ENCODE measurements at places on chromosomes 16 and 17.

GRCh38 chr16:65698791-65699321 lies 577.0 kb upstream of the CDH11 start:
- no peak for DNase-seq
- H3K36me3 ChIP-seq = no peaks in the 10 kb centered on the region
- no peaks in the 10 kb centered on the region for H3K4me1 ChIP-seq
- no peak overlapping the region for H3K27ac ChIP-seq

DNA sequence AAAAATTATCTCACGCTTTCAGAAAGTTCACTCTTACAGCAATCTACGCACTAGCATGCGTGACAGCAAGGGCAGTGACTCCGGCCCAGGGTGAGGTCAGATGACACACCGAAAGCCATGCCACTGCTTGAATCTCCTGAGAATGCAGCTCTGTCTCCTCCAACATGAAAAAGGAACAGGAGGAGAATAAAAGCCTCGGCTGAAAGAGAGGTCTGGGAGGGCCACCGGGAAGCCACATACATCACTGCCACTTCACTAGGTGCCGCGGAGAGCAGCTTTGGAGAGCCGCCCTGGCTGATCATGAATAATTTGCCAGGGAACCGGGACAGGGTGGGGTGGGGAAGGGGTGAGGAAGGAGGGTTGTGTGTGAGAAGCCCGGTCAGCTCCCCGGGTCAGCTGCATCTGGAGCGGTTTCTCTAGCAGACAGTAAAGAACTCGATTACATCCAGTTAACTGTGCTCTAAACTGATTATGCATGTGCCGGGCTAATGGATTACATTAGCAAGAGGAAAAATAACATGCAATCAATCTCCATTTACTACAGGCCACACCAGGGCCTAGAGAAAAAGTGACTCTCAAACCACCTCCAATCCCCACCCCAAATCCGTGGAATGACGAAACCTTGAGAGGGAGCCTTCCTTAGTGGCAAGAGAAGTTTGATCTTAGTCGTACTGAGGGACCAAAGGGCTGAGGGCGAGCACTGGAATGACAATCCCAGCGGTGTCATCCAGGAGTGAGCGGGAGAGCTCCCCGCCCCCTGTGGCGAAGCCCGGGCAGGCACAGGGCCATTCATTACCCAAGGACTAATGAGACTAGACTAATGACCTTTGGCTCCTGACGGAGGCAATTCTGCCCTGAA lies 100.3 kb downstream of the ZFHX3 start:
- no peaks in the 10 kb centered on the region for H3K27me3 ChIP-seq
- H3K4me1 ChIP-seq = peaks cover 6% of the 10 kb centered on the region
- no peak for DNase-seq
- peaks cover 23% of the 10 kb centered on the region for H3K36me3 ChIP-seq
- H3K4me3 ChIP-seq = no peak overlapping the region
- no peak overlapping the region for H3K27ac ChIP-seq

GRCh38 chr16:31074814-31075183 lies 577 bp downstream of the ZNF646 start:
- peaks cover 39% of the 10 kb centered on the region for H3K36me3 ChIP-seq
- H3K4me3 ChIP-seq = peak overlapping the region; percentile 91
- H3K27me3 ChIP-seq = no peaks in the 10 kb centered on the region
- no peak for DNase-seq
- peaks cover 31% of the 10 kb centered on the region for H3K4me1 ChIP-seq

DNA sequence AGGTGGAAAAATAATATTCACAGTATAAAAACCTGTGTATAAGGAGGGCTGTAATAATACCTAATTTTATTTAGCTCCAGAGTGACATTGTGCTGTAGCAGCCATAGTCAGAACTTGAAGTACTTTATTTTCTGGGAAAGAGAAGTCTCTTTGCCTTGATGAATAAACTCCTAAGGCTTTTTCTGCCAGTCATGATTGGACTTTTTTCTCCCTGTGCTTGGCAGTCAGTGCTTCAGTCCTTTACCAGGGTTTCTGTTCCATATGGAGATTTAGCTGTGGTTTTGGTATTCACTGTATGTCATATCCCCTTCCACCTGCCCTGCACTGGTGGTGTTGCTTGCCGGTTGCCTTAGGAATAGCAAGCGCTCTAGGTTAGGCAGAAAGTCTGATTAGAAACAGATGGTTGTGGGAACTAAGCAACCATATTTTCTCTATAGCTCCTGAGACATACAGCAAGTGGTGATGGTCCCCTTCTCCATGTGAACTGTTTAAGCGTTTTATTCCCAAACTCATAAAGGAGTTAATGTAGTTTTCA lies 24.7 kb downstream of the DDX42 start:
- no peak overlapping the region for H3K27ac ChIP-seq
- no peak for DNase-seq
- H3K27me3 ChIP-seq = no peaks in the 10 kb centered on the region
- no peaks in the 10 kb centered on the region for H3K4me1 ChIP-seq
- no peak overlapping the region for H3K4me3 ChIP-seq

- no peak overlapping the region for H3K27ac ChIP-seq
- H3K36me3 ChIP-seq = no peaks in the 10 kb centered on the region
- DNase-seq = no peak
- H3K27me3 ChIP-seq = peaks cover 34% of the 10 kb centered on the region
- peak overlapping the region; percentile 66 for H3K4me3 ChIP-seq
These were observed 101.2 kb downstream of the ZNF423 start for GRCh38 chr16:49754495-49755312.

DNA sequence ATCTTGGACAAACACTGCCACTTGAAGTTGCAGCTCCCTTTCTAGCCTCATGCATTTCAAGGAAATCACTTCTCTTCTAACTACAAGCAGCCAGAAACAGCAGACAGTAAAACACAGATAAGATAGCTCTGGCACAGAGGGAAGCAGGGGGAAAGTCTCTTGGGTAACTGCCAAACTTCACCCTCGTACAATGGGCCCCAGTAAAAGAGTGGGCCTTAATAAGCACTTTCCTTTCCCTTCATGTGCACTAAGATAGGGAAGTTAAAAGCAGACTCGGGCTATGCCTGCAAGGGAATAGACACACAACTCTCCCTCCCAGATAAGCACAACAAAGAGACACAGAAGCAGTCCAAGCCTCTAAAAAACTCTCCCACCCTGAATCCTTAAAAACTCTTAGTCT lies 4.2 kb upstream of the KRTAP4-5 start:
- H3K27ac ChIP-seq = no peak overlapping the region
- H3K27me3 ChIP-seq = peaks cover 6% of the 10 kb centered on the region
- H3K36me3 ChIP-seq = no peaks in the 10 kb centered on the region
- no peak for DNase-seq
- no peak overlapping the region for H3K4me3 ChIP-seq

- no peaks in the 10 kb centered on the region for H3K36me3 ChIP-seq
- H3K27me3 ChIP-seq = peaks cover 42% of the 10 kb centered on the region
- no peak for DNase-seq
These were observed 11.9 kb downstream of the TBX2 start for GRCh38 chr17:61411261-61412142.

GRCh38 chr16:62638964-62639870 lies 603.0 kb upstream of the CDH8 start:
- H3K4me3 ChIP-seq = no peak overlapping the region
- H3K27ac ChIP-seq = no peak overlapping the region
- H3K27me3 ChIP-seq = no peaks in the 10 kb centered on the region
- no peaks in the 10 kb centered on the region for H3K36me3 ChIP-seq
- peaks cover 2% of the 10 kb centered on the region for H3K4me1 ChIP-seq

DNA sequence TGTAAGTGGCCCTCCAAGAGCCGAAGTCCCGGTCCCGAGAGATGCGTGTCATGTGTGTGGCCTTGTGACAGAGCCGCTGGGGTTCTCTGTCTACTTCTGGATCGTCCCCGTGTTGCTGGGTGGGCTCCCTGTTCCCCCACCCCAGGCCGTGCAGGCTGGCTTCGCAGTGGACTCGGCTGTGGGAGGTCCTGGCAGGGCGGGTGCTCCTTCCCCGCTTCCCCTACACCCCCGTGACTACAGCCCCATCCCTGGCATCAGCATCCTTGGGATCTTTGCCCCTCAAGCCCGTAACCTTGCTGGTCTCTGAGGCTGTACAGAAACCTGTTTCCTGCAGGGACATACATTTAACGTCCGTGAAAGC lies 136.3 kb downstream of the BANP start:
- H3K36me3 ChIP-seq = peaks cover 20% of the 10 kb centered on the region
- H3K27me3 ChIP-seq = no peaks in the 10 kb centered on the region
- H3K27ac ChIP-seq = no peak overlapping the region
- H3K4me1 ChIP-seq = peaks cover 4% of the 10 kb centered on the region

DNA sequence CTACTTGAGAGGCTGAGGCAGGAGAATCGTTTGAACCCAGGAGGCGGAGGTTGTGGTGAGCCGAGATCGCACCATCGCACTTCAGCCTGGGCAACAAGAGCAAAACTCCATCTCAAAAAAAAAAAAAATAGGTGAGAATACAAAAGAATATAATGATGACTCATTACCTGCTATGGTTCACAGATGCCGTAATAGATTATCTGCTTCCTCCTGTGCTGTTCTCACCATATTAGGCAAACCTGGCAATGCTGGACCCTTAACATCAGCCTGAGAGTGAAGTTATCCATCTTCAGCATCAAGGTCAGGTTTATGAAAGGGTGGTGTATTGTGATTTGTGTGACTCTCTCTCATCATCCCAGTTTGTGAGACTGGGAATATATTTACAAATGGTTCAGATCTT lies 271.3 kb upstream of the CPHXL start:
- no peaks in the 10 kb centered on the region for H3K27me3 ChIP-seq
- DNase-seq = no peak
- no peaks in the 10 kb centered on the region for H3K36me3 ChIP-seq
- no peak overlapping the region for H3K27ac ChIP-seq

DNA sequence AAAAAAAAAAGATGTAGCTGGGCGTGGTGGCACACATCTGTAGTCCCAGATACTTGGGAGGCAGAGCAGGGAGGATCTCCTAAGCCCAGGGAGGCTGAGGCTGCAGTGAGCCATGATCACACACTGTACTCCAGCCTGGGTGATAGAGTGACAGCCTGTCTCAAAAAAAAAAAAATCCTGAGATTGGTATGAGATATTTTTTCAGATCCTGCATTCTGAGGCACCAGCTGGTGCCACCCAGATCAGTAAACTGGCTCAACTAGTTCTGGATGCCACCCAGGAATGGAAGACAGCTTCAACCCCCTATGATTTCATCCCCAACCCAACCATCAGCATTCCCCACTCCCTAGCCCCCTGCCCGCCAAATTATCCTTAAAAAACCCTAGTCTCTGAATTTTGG lies 7.1 kb upstream of the GJC1 start:
- no peaks in the 10 kb centered on the region for H3K36me3 ChIP-seq
- peaks cover 19% of the 10 kb centered on the region for H3K27me3 ChIP-seq
- DNase-seq = no peak
- H3K4me3 ChIP-seq = no peak overlapping the region
- H3K4me1 ChIP-seq = peaks cover 5% of the 10 kb centered on the region
